ENCODE measurements at places on chromosomes 7 and 10.

DNA sequence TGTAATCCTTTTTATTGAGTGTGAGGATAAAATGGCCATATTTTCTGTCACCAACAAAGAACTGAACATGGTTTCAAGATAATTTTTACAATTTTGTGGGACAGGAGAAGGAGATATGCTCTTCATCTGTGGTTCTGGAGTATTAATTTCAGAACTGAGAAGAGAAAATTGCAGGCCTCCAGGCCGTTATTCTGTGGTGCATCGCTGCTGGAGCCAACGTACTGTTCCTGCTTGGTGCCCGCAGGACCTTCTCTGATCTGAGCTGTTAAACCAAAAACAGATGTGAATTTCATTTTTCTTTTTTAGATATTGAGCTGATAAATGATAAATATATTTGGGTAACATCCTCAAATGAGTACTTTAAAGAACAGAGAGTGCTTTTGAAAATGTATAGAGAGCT is 63.9 kb downstream of the IKZF1 start:
- no peak for DNase-seq

DNA sequence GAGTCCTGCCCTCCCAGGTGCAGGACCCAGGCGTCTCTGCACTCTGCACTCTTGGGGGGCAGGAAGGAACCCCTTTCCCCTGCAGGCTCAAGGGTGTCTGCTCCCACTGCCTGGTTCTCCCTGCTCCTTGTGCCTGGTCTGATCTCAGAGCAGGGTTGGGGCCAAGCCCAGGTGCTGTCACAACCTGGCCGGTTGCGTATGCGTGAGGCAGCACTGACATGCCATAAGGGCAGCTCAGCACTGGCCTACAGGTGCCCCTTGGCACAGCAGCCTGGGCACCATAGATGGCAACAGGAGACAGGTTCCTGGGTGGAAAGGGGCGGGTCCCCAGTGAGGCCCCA is 33.2 kb downstream of the DKK1 start:
- DNase-seq, result no peak

DNA sequence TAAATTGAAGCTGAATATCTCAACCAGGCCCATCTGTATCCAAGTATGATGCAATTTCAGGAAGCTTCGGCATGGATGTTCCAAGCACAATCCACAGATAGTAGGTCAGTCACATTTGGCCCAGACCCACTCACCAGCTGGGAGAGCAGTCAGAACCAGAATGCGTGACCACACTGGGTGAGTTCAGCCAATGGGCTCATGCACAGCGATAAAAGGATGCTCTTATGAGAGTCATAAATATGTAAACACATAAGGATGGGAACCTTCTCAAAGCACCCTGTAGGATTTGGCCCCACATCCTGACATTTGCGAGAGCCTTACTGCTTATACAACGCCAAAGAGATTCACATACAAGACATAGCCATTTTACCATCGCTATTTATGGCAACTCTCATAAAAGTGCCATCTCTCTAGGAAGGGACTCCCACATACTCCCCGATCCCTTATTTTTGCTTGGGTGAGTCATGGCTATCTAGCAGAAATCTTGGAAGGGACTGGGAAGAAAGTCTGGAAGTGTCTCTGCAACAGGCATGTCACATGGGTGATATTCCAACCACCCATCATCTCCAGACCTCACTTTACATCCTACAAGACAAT is 3.0 kb downstream of the AFAP1L2 start:
- no peak for DNase-seq

- DNase-seq, result no peak
Observed at GRCh38 chr7:29516491-29516890, 47.1 kb upstream of the PRR15 start.

DNA sequence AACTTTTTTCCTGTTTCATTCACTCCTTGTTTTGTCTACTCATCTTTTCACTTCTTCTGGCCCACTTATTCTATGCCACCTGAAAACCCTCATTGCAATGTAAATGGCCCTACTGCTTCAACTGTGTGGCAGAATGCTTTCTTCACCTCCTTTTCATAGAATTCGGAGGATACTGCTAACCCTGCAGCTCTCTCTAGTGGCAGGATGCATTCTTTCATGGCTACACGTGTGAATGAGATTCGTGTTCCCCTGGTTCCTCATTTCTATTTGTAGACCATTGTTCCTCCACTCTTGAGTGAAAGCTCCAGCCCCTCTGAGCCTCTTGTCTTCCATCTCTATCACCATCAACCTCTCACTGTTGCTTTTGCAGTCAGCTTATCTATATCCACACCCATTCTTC is 20.9 kb upstream of the CYP26C1 start:
- DNase-seq, result no peak

DNA sequence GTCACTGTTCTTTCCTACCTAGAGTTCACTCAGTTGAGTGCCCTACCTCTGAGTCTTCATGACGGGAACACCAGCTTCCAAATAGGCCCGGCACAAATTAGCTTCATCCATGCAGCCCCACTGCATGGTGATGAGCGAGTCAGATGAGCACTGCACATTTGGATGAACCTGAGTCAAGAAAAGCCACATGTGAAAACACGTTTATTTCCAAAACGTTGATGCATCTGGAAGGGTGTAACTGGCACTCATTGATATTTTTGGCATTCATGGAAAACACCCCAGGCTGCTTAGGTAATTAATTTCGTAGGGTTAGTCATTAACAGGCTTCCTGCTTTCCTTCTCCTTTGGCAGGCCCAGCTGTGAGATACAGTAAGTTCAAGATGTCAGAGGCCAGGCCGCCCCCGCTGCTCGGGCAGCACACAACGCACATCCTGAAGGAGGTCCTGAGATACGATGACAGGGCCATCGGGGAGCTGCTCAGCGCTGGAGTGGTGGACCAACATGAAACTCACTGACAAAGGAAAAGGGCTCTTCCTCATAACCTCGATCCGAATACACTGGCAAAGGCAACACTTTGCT is 725.2 kb downstream of the SUGCT start:
- no peak for DNase-seq

- no peak for DNase-seq
Observed at GRCh38 chr7:156725936-156726335, 85.4 kb downstream of the RNF32 start.

- DNase-seq, result no peak
Observed at GRCh38 chr7:82234457-82235049, 209.0 kb downstream of the CACNA2D1 start.

GRCh38 chr7:6271694-6272440 is 557 bp downstream of the CYTH3 start:
- peak; percentile 35 for DNase-seq

DNA sequence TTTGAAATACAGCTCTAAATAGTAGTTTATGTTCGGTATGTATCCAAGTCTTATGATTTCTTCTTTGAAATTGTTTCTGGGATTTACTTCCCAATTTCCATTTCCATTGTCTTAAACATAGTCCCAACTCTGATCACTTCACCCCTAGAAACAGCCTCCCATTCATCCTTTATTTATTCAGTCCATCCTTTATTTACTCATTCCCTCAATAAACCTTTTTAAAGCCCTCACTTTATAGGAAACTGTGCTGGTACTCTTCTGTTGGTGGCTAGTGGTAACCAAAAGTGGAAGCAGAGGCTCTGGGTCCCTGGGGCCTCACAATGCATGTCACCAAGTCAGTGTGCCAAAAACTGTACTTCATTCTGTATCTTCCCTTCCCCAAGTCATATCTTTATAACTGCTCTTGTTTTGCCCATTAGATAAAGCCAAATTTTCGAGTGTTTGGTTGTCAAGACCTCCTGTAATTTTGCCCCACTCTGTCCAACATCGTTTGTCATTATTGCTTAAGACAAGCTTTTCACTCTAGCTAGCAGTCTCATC is 3.9 kb upstream of the EPC1 start:
- DNase-seq, result no peak

GRCh38 chr10:126147866-126148587 is 240.2 kb downstream of the ADAM12 start:
- no peak for DNase-seq

GRCh38 chr7:156456503-156457115 is 184.0 kb upstream of the RNF32 start:
- no peak for DNase-seq

DNA sequence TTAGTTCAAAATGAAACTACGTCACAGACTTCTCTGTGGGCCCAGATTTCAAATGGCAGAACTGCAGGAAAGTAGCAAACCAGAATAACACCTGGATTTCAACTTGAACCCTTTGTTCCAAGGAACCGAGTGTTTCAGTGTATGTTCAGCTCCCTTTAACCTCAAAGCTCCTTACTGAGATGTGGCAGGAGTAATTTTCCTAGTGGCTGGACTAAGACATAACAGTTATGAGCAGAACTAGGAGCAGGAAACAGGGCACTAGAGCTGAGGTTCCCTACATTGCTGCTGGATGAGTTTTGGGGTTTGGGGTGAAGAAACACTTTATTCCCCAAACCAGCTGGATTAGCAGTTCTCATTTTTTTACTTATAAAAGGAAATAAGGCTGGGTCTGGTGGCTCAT is 50.1 kb downstream of the NSUN6 start:
- DNase-seq, result no peak

DNA sequence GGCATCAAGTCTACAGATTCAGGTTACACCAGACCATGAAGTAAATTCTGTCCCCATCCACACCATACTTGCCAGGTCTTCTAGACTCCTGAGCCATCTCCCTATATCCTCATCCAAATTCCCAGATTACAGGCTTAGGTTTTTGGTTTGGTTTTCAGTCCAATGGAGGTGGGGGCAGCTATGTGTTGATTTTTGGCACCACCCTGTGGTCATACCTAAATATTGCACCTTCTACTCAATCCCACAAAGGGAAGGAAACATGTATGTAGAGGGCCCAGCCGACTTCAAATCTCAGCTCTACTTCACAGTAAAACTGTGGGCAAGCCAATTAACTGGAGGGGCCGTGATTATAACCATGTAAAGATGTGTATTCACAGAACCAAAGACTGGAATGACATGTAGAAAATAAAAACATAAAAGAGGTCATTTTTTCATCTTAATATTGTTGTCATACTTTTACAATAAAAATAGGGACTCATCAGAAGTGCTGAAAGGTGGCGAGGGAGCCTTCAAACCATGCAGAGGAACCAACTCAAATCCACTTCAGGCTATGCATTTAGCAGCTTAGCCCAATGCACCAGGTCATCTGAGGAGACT is 19.8 kb downstream of the ERCC6 start:
- DNase-seq, result no peak

DNA sequence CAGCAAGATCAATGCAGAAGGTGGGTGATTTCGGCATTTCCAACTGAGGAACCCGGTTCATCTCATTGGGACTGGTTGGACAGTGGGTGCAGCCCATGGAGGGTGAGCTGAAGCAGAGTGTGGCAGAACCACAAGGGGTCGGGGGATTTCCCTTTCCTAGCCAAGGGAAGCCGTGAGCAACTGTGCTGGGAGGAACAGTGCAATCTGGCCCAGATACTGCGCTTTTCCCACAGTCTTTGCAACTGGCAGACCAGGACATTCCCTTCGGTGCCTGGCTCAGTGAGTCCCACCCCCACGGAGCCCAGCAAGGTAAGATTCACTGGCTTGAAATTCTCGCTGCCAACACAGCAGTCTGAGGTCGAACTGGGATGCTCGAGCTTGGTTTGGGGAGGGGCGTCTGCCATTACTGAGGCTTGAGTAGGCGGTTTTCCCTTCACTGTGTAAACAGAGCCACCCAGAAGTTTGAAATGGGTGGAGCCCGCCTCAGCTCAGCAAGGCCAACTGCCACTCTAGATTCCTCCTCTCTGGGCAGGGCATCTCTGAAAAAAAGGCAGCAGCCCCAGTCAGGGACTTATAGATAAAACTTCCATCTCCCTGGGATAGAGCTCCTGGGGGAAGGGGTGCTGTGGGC is 58.6 kb upstream of the SLC26A5 start:
- DNase-seq, result no peak

DNA sequence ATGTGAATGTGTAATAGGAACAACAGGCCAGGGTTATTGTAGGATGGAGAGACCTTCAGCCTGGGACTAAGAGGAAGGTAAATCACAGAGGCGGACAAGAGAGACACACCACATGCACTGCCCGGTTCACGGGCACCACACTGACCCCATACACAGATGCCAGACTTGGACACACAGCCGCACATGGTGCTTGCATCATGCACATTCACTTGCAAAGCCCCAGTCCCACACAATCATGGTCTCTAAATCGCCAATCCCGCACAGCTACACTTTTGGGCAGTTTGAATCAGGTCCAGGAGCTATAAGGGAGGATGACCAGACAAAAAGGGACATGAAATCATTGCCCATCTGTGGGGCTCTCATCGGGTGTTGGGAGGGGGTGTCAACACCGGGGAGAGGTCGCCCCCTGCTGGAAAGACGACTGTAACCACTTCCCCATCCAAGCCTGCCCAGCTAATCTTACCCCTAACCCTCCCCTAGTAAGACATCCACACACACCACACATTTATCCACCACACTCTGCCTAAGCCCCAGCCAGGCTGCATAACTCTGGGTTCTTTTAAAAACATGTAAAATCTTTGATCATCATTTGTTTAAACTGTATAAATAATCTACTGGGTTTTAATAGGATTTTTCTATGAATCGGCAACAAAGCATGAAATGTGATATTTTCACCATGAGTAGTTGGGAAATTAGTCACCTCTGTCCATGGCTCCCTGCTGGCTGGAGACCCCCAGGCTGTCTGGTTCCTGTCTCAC is 40.5 kb upstream of the SLF2 start:
- DNase-seq, result peak; percentile 37

DNA sequence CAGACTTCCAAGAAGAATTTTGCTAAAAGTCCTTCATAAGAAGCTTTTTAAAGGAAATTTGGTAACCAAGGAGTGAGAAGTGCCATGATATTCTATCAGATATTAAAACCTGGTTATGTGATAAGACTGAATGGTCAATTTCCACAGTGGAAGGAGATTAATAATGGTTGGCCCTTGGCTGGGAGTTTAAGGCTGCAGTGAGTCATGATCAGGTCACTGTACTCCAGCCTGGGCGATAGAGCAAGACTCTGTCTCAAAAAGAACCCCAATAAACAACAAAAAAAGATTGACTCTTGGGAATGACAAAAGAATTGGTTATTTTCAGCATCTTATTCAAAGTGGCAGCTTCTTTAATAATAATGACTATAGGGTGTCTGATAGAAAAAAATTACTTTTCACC is 37.2 kb downstream of the EXOC4 start:
- no peak for DNase-seq

GRCh38 chr10:14459665-14460064 is 128.9 kb upstream of the FRMD4A start:
- DNase-seq, result no peak

- no peak for DNase-seq
Observed at GRCh38 chr7:149727899-149728476, 45.4 kb downstream of the ZNF467 start.

DNA sequence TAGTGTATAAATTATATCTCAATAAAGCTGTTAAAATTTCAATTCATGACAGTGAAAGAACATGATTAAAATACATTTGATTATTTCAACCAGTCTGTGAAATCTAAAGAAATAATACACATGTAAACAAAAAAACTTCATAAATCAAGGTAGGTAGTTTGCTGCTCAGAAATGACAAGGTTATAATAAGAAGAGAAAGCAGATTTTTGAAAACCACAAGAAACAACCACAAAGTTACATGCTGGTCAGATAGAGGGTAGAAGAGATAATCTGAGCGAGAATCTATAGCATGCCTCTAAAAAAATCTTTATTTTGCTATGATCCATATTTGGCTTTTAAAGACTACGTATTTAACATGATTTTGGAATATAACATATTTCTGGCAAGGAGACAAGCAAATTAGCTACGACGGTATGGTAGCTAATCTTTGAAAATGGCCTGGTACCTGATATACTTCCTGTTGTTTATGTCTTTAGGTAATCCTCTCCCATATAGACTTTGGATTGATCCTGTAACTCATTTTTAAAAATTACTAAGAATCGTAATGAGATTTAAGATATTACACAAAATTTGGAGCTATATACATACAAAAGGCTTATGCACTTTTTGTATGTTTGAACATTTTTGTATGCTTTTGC is 23.5 kb upstream of the VCL start:
- no peak for DNase-seq

- DNase-seq, result no peak
Observed at GRCh38 chr10:28842321-28842720, 165.0 kb downstream of the BAMBI start.

Measured in activated B cell treated with CpG ODN at 0.5 μM for 24 hours (primary cell).